ENCODE measurements at places on chromosomes 7 and 10. TPM values are rescaled to one million over a fixed set of nuclear protein-coding genes. Genes with fewer than 3 reads are reported as not detected.

Gene SRGN
- polyA plus RNA-seq, result 95.6 TPM

Gene TFR2
- 0.08 TPM for polyA plus RNA-seq

Gene COL28A1
- 0.28 TPM for polyA plus RNA-seq

Gene METTL27
- 0.12 TPM for polyA plus RNA-seq

Gene HOXA1
- polyA plus RNA-seq, result not detected

DNA sequence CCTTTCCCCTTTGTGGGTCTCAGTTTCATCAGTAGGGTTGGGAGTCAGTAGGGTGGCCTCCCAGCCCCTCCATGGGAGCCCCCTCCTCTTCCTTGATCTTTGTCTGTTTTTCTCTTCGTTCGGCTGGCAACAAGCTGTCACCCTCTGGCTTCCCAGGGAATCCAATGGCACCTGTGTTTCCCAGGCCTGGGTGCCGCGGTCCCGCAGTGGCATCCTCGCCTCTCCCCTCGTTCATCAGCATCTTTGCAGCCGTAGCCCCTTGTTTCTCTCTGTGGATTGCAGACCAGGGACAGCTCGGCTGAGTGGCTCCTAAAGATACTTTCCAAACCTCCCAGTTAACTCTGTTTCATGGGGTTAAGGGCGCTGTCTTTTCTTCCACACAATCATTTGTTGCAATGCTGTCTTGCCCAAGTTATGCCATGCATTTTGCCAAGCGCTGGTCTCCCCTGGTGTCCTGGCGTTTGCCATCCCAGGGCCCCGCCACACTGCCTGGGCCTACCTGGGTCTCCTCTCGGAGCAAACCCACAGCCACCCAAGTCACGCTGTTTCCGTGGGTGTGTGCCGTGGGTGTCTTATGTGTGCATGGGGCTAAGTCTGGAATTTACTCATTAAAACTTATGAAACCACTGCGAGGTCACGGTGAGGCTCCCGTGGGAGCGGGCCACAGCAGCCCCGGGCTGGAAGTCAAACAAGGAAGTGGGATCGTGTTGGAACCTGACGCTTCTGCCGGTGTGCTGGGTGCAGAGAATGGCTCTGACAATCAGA is 189.4 kb upstream of the SHH start:
- DNase-seq, result no peak

DNA sequence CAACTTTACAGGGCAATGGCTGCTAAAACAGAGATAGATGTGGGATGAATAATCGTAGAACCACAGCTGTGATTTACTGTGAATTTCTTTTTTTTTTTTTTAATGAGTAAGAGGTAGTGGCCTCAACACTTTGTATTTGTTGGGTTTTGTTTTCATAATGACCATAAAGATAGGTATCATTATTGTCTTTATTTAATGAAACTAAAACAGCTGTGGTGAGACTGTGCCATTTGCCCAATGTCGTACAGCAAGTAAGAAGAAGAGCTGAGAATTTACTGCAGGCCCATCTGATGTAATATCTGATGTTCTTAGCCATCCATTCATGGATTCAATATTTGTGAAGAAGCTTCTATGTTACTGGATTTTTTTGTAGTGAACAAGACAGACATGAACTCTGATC is 271.2 kb downstream of the IPMK start:
- DNase-seq, result no peak

- DNase-seq, result no peak
Observed at GRCh38 chr10:113113918-113114317, 163.9 kb downstream of the TCF7L2 start.

GRCh38 chr7:158771213-158771834 is 58.0 kb downstream of the ESYT2 start:
- DNase-seq, result no peak

DNA sequence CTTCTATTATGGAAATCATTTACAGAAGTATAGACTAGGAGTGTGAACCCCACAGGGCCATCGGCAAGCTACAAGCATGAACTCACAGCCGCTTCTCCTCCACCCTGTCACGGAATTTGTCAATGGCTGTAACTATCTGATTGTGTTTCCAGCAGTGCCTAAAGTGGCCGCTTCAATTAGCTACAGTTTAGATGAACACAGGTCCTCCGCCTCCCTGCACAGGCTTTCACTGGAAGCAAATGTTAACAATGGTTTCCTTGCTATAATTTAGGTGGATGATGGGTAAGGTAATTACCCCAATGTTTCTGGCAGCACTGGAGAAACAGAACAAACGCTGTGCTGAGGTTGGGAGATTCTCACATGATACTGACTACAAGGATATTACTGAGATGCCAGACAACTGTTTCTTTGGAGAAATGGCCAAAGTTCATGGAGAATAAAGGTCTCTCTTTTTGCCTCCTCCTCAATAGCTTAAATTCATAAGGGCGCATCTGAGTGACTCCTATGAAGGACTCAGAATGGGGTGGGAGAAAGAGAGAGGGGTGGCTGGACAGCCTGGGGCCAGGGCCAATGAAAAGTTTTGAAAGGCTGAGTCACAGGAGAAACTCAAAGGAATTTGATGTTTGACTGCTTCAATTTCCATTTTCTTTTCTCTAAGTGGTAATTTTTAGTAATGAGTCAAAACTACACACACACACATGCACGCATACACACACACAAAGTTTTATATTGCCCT is 78.9 kb downstream of the SVIL start:
- no peak for DNase-seq

GRCh38 chr7:103115771-103116170 is 33.1 kb downstream of the NAPEPLD start:
- no peak for DNase-seq

GRCh38 chr7:54189330-54189729 is 352.8 kb upstream of the VSTM2A start:
- no peak for DNase-seq

DNA sequence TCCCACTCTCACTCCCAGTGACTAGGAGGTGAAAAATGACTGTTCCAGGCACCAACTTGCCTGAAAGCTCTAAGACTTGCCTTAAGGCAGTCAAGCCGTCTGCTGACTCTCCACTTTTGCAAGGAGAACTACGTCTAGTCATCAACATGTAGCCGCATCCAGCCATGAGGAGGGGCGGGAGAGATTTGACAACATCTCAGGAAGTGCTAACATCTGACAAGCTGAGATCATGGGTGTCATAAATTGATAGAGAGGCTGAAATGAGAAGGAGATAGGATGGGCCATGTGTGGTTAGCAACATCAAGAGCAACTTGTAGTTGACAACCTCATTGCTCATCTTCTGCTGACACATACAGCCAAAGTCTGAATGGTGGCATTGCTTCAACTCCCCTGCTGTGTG is 9.0 kb upstream of the TBXAS1 start:
- DNase-seq, result no peak

- no peak for DNase-seq
Observed at GRCh38 chr10:52609626-52610240, 162.9 kb downstream of the MBL2 start.

DNA sequence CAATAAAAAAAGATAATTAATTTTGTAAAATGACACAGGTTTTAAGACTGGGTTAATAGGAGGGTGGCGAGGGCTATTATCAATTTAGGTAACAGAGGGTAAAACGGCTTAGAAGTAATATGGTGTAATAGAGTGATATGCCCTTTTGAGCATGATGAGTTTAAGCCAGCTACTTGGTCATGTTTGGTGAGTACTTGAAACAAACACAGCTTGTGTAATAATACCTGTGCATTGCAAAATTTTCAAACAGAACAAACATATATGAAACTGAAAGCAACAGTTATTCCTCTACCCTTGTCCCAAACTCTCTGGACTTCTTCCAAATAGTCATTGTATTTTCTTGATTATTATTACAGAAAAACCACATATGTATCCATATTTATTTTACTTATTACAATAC is 241.7 kb downstream of the MAGI2 start:
- DNase-seq, result no peak

DNA sequence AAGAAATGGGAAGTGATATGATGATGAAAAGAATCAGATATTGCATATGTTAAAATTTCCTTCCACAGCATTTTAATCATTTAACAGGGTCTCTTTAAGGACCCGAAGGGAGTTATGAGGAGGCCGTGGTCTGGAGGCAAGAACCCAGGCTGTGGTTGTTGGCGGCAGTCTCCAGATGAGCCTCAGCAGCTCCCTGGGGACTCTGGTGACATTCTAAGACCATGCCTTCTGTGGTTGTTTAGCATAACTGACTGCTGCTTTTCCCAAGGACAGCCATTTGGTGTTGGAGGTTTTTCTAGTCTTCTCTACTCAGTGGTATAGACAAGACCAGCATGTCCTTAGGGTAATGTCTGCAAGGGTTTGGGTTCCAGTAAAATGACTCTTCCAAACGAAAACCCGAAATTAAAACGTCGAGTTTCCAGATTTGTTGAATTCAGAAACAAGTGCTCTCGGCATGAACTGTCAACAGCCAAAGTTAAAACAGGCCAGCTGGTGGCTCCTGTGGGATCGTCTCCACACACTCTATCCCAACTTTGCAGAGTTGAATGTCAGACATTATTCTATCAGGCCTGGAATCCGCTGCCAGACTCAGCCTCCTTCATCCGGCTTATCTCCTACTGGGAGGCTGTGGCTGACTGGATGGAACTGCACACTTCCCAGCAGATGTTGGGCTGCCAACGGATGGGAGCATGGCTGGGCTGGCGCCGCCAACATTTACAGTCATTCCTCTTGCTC is 183.1 kb downstream of the TAX1BP1 start:
- DNase-seq, result peak; percentile 54

- no peak for DNase-seq
Observed at GRCh38 chr7:134954197-134955082, 31.9 kb upstream of the AGBL3 start.

DNA sequence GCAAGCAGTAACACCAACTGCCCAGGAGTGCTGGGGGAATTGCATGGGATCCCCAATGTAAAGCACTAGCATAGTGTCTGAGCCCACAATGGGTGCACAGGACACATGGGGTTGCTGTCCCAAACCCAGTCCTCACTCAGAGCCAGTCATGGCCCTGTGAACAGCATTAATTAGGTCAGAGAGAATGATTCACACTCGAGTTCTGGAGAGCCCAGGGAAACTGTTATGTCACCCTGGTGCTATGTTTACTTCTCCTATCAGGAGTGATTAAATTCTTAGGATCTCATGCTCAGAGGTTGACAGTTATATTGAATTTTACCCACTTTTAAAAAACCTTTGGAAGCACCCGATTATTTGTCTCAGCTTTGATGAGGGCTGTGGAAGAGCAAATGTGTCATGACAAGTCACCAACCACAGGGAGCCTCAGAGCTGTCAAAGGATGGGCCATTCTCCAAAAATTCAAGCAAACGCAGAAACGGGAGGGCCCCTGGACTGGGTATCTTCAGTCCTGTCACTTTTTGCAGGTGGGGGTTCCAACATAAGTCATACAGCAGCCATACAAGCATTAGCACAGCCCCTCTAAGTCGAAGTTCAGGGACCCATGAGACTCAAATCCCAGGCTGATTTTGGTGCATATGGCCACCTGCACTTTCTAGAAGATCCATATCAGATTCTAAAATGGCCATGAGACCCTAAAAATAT is 1.3 kb upstream of the RASSF4 start:
- peak; percentile 56 for DNase-seq

All from heart left ventricle (tissue), 16 donors.